ENCODE measurements at places on chromosomes 5 and 9.

- no peak for DNase-seq
These were observed 87.1 kb upstream of the CKMT2 start for GRCh38 chr5:81146031-81146430.

GRCh38 chr9:85163825-85164224 lies 494.3 kb downstream of the NTRK2 start:
- no peak for DNase-seq

DNA sequence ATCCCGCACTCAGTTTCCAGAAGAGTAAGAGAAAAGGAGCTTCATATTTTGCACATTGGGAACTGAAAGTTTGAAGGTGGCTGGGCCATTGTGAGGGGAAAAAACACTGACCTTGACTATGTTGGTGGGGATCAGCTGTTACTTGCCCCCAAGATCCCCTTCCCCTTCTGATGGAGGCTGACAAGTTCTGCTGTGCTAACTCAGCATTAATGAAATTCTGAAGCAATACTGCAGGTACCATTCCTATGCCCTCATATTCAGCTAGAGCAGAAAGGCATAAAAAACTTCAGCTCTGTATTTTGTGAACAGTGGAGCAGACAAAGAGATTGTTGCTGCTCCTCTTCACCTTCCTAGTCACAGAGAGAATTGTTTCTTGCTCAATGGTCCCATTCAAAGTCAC lies 1013.8 kb upstream of the C9orf72 start:
- no peak for DNase-seq

DNA sequence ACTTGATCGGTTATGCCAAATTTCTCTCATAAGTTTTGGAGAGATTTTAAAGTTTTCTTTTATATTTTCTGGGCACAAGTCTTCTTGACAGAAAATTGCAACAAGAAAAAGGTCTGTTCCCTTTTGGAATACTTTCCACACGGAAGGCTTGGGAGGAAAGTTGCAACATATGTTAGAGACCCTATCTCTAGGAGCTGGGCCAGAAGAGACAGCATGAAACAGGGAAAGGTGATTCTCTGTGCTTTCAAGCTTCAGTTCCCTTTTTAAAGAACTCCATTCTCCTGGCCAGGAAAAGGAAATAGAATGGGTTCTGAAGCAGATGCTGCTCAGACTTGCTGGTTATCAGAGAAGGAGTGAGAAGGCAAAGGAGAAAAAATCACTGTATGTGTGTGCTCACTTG lies 368.3 kb downstream of the SPATA31D1 start:
- no peak for DNase-seq

GRCh38 chr9:7370988-7371387 lies 428.6 kb downstream of the DMAC1 start:
- no peak for DNase-seq

DNA sequence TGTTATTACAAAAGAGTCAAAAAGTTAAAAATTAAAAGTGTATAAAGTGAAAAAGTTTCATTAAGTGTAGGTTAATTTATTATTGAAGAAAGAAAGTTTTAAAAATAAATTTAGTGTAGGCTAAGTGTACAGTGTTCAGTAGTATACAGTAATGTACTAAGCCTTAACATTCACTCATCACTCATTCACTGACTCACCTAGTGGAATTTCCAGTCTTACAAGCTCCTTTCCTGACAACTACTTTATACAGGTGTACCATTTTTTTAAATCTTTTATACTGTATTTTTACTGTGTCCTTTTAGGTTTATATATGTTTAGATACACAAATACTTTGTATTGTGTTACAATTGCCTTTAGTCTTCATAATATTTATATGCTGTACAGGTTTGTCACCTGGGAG lies 530.2 kb upstream of the FAM174A start:
- DNase-seq = no peak

DNA sequence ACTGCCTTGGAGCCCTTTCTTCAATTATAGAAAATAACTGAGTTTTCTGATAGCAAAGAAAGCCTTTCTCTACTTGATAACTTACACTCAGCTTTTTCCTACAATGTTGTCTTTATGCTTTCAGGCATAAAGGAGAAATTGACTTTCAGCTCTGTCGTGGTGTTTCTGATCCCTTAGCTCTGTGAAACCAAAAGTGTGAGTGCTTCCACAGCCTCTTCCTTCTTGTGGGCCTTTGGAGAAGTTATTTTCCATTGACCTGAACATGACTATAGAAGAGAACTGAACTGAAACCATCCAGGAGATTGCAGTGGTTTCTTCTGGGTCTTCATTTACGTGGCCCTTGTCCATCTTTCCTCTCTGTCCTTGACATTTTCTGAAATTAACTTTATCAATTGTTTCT lies 59.5 kb upstream of the EQTN start:
- DNase-seq = no peak

DNA sequence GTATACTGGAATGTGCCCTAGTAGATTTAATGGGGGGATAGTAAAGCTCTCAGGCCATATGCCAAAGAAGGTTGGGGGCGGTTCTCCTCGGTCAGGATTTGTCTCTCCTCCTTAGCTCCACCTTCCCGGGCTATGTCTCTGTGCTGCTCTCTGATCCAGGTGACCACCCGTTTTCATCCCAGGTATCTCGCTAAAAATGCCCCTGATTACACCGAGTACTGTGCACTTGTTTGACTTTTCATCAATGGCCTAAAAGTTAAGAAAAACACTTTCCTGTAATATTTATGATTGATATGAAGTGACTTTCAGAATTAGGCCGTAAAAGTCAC lies 724 bp downstream of the NDUFS6 start:
- no peak for DNase-seq

GRCh38 chr5:124342584-124342983 lies 403.9 kb downstream of the ZNF608 start:
- DNase-seq = no peak

GRCh38 chr9:15369238-15369637 lies 53.4 kb upstream of the SNAPC3 start:
- no peak for DNase-seq

DNA sequence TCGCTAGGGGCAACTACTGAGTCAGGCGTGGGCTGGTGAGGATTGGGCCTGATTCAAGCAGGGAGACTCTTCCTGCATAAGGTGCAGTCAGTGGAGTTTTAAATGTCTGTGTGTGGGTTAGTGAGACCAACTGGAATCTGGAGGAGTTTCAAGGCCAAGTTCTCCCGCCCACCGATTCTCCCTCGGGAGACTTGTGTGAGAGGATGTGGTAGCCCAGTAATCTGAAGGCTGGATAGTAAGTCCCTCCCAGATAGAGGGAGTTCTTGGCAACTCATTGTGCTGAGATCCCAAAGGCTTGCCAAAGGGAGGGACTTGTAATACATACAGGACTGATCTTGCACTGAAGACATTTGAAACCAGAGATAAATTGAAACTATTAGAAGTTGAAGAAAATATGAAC lies 51.8 kb downstream of the WDR36 start:
- no peak for DNase-seq

DNA sequence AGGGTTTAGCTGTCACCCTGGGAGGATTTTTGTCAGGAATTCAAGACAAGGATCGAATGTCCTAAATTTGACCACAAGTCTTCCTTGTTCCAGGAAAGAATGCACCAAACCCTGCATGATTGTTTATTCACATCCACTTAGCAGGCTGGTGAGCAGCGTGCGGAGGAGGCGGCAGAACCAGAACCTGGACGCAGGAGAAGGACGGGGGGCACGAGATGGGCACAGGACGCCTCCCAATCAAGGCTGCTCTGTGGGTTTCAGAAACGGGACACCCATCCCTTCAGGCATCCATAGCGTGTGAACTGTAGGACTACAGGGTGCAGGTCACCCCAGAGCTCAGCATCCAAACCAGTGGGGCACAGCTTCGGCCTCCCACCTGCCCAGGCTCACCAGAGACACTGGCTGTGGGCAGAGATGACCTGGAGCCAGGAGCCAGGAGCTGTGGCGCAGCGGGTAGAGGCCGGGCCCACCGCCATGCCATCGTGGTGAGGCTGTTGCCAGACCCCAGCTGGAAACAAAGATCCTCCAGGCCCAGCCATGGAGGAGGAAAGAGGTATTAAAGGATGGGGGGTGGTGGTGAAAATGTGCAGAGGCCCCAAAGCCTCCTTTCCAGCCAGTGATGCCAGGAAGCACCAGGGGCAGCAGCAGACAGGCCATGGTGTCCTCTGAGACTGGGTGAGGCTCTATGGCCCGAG lies 32.3 kb upstream of the ADAMTS2 start:
- DNase-seq = no peak

DNA sequence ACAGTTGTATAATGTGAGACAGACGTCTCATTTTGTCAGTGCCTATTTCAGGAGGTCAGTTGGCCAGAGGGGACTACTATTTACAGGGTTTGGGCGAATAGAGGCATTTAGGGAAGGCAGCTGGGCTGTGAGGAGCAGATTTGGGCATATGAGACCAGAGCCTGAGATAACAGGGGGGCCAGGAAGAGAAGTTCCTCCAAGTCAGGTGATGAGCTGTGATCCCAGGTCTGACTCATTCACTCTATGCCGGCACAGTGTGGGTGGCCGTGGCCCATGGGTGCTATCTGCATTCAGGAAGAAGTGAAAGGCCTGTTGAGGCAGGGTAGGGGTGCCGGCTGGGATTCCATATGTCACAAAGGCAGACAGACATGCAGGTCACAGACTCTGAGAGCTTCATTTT lies 142.8 kb downstream of the PDZD2 start:
- no peak for DNase-seq

- DNase-seq = no peak
These were observed 47.1 kb downstream of the EHMT1 start for GRCh38 chr9:137665697-137666512.

DNA sequence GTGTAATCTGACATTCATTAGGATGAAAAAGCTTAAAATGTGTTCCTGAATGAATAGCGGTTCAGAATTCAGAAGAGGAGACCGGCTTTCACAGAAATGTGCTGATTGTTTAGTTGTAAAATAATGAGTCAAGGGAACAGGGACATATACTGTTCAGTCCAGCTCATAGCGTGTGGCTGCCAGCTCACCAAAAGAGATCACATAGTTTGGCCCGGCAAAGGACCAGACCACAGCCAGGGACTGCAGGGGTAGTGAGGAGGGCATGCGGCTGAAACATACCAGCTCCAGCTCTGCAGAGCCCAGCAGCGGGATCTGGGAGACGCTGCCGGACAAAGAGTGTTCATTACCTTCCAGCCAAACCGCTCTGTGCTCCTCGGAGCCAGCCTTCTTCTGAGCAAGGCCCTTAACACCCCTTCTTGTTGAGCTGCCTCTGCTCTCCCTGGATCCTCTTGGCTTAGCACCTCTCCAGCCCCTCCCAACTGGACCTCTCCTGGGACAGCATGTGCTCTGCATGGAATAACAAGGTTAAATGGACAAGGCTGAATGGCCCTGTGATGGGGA lies 116.8 kb upstream of the CNTLN start:
- DNase-seq = no peak

DNA sequence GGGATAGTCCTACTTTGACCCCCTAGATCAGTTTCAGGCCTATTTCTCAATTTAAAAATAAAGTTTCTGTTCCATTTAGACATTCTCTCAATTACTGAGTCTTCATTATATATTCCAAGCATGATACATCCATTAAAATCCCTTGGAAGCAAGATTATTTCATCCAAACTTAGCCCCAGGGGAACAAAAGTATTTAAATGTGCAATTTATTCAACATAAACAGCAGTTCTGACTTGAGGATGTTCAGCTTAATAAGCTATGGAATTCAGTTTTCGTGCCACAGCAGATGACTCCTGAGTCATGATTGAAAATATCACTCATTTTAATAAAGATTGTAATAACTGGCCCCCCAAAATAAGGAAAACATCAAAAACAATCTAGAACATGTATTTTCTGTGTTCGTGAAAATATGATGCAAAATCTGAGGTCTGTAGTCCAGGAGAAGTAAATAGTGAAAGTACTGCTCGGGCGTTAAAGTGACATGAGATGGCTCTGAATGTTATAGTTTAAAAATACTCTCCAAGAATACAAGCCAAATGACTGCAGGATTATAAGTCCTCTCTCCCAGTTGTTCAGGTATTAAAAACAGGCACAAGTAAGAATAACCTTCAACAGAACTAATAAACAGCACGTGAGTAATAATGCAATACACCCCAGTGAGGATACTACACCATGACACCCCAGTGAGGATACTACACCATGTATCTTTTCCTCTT lies 67.1 kb downstream of the RETREG1 start:
- no peak for DNase-seq

GRCh38 chr5:114312658-114313057 lies 49.2 kb upstream of the KCNN2 start:
- DNase-seq = no peak

GRCh38 chr5:154501566-154501965 lies 23.5 kb upstream of the HAND1 start:
- DNase-seq = no peak

- DNase-seq = no peak
These were observed 79.5 kb upstream of the PIP5K1B start for GRCh38 chr9:68625559-68625958.

DNA sequence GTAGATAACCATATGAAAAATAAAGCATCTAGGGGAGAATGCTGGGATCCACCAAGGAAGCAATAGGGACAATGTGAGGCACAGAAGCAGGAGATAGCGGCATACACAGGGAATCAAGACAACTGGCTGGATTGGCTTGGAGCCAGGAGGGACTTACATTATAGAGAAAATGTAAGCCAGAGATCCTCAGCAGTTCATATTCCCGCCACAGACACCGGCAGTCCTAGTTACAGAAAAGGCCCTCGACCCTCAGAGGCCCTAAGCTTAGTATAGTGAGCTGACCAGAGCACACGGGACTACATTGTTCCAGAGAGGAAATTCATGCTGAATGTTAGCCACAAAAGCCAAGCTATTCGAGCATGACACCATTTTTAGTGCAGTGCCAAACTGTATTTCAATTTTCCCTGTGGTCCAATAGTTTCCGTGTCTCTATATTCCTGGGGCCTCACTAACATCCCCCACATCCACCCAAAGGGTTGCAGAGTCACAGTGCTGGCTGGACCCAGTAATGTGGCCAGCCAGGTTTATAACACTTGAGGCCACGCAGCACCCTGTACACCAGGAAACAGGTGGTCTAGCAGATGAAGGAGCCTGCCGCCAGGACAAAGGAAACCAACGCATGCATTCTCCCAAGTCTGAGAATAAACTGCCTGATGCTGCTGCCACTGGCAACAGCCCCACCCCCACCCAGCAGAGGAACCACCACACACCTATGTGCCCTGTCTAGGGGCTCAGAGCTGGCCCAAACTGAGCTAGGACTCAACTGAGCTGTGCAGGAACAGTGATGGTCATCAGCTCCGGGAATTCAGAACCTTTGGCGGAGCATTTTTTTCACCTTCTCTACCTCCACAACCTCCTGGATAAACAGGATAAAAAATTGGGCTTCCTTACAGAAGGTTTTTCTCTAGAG lies 693.2 kb upstream of the CHD1 start:
- no peak for DNase-seq
